Daoy (cell line): ENCODE measurements at places on chromosomes 1 and 21. TPM values are rescaled to one million over a fixed set of nuclear protein-coding genes. Genes with fewer than 3 reads are reported as not detected.
A peak's percentile ranks its signal among the peaks of the same experiment; 100 is the strongest.

SLC1A7 gene
- not detected in 2 replicates for total RNA-seq

GRCh38 chr1:186187601-186188000 lies 187.5 kb downstream of the TPR start:
- DNase-seq = no peak

- no peak for DNase-seq
Observed at GRCh38 chr1:28127617-28128257, 39.3 kb upstream of the EYA3 start.

DNA sequence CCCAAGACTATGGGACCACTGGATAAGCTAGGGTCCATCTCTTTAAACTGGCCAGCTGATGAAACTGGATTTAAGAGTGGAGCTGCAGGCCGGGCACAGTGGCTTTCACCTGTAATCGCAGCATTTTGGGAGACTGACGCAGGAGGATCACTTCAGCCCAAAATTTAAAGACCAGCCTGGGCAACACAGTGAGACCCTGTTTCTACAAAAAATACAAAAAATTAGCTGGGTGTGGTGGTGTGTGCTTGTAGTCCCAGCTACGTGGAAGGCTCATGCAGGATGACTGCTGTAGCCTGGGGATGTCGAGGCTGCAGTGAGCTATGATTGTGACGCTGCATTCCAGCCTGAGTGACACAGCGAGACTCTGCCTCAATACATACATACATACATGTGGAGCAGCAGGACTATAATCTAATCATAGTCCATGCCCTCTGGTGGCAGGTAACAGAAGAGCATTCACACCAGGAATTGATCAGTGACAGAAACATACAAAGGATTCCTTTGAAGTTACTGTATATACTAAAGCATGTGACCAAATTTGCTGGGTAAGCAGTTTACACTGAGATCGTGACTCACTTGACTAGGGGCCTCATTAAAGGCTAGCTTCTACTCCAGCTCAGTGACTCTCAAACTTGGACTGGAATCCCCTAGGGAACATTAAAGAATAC lies 101.5 kb upstream of the SLFNL1 start:
- DNase-seq = peak; percentile 48

CADM3 gene
- total RNA-seq = 0.57 and 0.80 TPM in 2 replicates

RFX5 gene
- total RNA-seq = 39.3 and 48.0 TPM in 2 replicates

DNA sequence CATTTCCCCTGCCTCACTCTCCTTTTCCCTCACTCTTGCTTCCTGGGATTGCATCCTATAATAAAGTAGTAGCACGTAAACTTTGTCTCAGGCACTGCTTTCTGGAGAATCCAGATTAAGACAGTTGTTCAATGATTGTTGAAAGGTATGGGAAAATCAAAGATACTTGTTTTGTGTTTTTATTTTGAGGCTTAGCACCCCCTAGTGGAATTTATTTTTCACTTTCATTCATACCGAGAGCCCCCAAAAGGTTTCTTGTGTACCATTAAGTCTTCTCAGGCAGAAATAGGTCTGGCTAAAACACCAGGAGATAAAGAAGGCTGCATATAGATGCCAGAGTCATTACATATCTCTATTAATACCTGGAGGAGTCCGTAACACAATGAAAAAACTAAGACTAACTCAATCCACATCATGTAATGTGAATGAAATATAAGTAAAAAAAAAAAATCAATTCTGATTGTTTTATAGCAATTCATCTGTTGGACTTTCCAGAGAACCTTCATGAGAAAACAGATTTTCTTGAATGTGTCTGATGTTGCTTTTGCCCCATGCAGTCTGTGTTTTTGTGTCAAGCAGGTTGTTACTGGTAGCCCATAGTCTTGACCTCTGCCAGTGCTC lies 103.5 kb downstream of the RPE65 start:
- DNase-seq = no peak

GRCh38 chr1:229148743-229149142 lies 122.2 kb upstream of the RAB4A start:
- no peak for DNase-seq

DNA sequence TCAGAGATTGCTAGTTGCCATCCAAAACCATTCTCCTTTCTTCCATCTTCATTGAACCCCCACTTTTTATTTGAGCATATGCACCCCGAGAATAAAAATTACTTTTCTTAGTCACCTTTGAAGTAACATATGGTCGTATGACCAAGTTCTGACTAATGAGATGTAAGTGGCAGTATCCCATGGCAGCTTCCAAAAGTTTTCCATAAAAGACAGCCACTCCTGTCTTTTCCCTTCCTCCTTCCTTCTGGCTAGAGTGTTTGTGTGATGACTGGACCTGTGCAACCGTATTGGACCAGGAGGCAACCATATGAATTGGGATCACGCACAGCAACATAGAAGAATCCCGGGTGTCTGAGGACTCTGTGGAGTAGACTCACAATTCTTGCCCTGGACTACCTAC lies 41.1 kb upstream of the CCSAP start:
- no peak for DNase-seq

KLHDC8A gene
- total RNA-seq = 0.34 and 3.2 TPM in 2 replicates

DNA sequence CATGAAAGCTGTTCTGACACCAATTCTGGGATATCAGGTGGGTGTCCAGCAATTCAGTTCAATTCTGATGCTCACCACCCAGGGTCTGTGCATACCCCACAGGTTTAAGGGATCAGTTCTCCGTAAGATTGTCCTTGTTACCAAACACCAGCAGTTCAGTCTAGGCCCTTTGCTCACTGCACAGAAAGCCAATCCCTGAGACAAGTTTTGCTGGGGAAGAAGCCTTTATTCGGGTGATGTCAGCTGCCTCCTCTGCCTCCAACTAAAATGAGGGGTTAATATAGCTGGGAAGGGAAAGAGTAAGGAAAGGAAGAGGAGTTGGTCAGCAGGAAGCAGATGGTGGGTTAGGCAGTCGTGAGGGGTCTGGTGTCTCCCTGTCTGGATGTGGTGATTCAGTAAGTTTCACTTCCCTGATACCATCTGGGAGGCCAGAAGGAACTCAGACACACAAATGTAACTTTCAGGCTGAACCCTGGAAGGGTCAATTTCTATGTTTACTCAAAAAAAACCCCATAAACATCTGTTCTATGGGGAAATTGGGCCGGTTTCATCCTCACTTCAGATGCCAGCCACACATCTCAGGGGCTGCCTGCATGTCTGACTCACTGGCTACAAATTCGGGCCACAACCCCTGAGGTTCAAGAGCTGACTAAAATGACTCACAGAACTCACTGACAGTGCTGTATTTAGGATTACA lies 83.3 kb upstream of the PGBD5 start:
- peak; percentile 85 for DNase-seq

- DNase-seq = no peak
Observed at GRCh38 chr1:165116171-165116570, 240.3 kb downstream of the LMX1A start.

DENND4B gene
- total RNA-seq = 6.5 and 6.6 TPM in 2 replicates

SMCP gene
- not detected in 2 replicates for total RNA-seq

TMPRSS15 gene
- total RNA-seq = 0.03 and 0.23 TPM in 2 replicates
